ENCODE measurements at places on chromosomes 3 and 15.

- ATAC-seq = peak; percentile 39
Measured at GRCh38 chr3:34683851-34684250, 885.4 kb downstream of the PDCD6IP start.

DNA sequence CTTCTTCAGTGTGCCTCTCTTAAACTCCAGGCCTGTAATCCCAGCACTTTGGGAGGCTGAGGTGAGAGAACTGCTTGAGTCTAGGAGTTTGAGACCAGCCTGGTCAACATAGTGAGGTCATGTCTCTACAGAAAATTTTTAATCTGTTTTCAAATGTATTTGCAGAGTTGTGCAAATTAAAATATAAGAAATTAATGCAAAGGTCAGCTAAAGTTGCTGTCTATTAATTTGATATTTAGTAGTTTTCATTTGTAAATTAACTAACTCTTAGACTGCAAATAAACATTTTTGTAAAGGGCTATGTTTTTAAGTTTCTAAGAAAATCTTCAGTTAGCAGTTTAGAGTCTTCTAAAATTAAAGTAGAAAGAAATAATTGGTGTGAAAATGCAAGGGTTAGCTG is 99.9 kb upstream of the TJP1 start:
- no peak for ATAC-seq

- no peak for ATAC-seq
Measured at GRCh38 chr3:72353236-72354128, 494.8 kb downstream of the SHQ1 start.

- peak; percentile 56 for ATAC-seq
Measured at GRCh38 chr3:52176951-52177700, 20.8 kb upstream of the ALAS1 start.

- ATAC-seq = no peak
Measured at GRCh38 chr3:89268059-89268458, 160.6 kb downstream of the EPHA3 start.

DNA sequence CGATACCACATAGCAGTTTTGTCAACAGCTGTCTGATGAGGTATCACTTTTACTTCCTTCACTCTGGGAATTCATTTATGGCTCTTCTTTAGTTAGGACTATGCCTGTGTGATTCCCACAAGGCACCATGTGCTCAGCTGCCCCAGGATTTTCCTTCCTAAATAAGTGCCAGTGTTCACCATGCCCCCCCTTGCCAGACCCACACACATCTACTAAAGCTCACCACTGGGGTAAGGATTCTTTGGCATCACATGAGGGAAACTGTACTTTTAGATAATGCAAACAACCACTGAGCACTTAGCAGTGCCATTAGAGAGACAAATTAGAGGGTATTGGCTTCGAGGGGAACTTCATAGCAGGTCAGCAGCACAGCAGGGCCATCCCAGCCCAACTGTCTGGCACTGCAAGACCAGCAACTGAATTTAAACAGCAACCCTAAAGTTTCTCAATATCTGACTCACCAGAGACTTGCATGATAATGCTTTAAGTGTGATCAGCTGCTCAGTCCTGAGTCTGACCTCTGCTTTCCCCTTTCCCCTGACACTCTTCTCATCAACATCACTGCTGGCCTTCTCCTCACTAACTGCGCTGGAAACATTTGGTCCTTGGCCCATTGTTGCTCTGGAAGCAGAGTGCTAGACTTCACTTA is 114.3 kb downstream of the STAC start:
- peak; percentile 23 for ATAC-seq

DNA sequence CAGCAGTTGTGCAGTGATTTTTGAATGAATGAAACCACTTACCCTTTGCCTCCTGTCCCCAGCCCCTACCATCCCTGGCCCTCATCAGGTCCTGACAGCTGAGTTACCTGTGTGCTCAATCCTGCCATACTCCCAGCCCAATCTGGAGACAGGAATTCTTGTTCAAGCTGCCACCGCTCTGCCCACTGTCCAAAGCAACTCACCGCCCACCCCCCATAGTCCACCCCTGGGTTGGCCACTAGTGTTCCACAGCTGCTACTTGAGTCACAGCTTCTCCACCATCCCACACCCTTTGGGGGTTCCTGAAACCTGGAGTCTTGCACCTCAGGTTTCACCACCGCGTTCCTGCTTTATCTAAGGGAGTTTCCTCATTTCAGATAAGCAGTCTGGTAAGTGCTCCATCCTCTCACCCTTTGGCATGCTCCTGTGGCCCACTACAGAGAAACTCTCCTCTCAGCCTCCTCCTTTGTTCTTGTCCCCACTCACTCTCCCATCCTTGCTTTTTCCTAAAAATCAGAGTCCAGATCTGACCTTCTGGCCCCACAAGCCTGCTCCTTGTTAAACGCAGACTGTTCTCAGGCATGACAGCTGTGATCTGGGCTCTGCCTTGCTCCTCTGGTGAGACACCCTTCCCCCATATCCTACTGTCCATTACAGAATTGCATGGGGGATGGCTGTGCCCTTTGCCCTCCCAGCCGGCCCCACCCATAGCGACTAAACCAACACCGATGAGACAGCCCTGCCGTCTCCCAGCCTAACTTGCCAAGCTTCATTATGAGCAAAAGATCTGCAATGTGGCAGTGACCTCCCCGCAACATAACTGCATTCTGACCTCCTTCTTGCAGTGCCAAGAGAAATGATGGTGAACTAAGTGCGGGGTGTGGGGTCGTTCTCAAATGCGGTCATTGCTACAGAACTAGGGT is 50.0 kb downstream of the CYP19A1 start:
- ATAC-seq = no peak

- ATAC-seq = peak; percentile 34
Measured at GRCh38 chr3:10248984-10249748, 907 bp downstream of the TATDN2 start.

GRCh38 chr3:159669766-159670165 is 318.9 kb upstream of the IL12A start:
- no peak for ATAC-seq

DNA sequence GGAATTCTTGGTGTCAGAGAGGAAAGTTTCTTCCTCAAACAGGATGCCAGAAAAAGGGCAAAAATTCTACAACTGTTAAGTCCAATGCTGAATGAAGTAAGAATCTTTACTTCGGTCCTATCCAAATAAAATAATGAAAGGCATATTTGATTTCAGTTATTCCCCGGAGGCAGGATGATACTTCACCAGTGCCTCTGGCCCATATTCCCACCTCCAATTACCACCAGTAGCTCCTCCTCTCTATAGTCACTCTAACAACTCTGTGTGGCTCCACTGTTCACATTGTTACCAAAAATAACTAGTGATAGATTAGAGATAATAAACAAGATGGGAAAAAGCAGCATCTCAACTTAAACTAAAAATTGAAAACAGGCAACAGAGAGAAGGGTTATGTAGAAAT is 20.7 kb downstream of the MAP1A start:
- no peak for ATAC-seq

GRCh38 chr3:72848703-72849081 is 447 bp upstream of the SHQ1 start:
- peak; percentile 20 for ATAC-seq

- no peak for ATAC-seq
Measured at GRCh38 chr3:182766099-182766498, 27.2 kb upstream of the ATP11B start.

GRCh38 chr3:156525808-156526207 is 29.1 kb downstream of the SSR3 start:
- ATAC-seq = no peak
